ENCODE measurements at places on chromosomes 1 and 21.

DNA sequence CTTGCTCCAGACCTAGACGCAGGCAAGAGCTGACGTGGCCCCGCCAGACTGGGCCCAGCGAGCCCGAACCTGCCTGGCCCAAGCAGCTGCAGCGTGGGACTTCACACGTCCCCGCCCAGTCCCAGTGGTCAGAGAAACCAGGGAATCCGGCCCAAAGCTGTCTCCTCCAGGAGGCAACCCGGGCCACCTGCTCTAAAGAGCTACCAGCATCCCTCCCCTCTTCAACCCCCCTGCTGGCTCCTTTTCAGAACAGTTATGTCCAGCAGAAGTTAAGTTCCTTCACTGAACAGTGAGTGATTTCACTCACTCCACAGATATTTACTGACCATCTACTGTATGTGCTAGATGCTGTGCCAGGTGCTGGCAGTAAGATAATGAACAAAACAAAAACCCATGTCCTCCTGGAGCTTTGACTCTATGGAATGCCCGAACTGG, 2.1 kb upstream of the EFNA1 start:
- no peaks in the 10 kb centered on the region for H3K27me3 ChIP-seq
- no peaks in the 10 kb centered on the region for H3K36me3 ChIP-seq
- peaks cover 15% of the 10 kb centered on the region for H3K4me1 ChIP-seq
- no peak overlapping the region for H3K4me3 ChIP-seq

- H3K27ac ChIP-seq: no peak overlapping the region
- peaks cover 3% of the 10 kb centered on the region for H3K4me1 ChIP-seq
- H3K36me3 ChIP-seq: no peaks in the 10 kb centered on the region
- no peaks in the 10 kb centered on the region for H3K27me3 ChIP-seq
- H3K4me3 ChIP-seq: peak overlapping the region; percentile 33
- peak; percentile 52 for DNase-seq
Observed at GRCh38 chr1:3454811-3455618, 550 bp downstream of the ARHGEF16 start.

GRCh38 chr1:1176931-1177330, 3.3 kb downstream of the TTLL10 start:
- no peak for DNase-seq
- no peaks in the 10 kb centered on the region for H3K36me3 ChIP-seq
- no peak overlapping the region for H3K27ac ChIP-seq
- H3K27me3 ChIP-seq: no peaks in the 10 kb centered on the region
- no peaks in the 10 kb centered on the region for H3K4me1 ChIP-seq

GRCh38 chr1:54811739-54812655, 10.9 kb upstream of the TTC22 start:
- no peaks in the 10 kb centered on the region for H3K4me1 ChIP-seq
- no peaks in the 10 kb centered on the region for H3K36me3 ChIP-seq
- no peaks in the 10 kb centered on the region for H3K27me3 ChIP-seq

DNA sequence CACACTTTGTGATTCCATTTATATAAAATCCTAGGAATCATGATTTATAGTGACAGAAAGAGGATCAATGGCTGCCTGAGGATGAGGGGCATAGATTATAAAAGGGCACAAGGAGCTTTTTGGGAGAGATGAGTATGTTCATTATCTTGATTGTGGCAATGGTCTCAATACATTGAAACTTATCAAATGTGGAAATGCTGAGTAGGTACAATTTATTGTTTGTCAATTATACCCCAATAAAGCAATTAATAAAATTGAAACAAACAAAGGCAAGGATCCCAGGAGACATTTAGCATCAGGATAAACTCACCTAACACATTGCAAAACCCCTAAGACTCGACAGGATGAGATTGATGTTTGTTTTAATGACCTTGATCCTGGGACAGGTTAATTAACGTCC, 153.1 kb upstream of the KLHDC7A start:
- no peaks in the 10 kb centered on the region for H3K4me1 ChIP-seq
- H3K4me3 ChIP-seq: no peak overlapping the region
- no peaks in the 10 kb centered on the region for H3K27me3 ChIP-seq
- DNase-seq: no peak

DNA sequence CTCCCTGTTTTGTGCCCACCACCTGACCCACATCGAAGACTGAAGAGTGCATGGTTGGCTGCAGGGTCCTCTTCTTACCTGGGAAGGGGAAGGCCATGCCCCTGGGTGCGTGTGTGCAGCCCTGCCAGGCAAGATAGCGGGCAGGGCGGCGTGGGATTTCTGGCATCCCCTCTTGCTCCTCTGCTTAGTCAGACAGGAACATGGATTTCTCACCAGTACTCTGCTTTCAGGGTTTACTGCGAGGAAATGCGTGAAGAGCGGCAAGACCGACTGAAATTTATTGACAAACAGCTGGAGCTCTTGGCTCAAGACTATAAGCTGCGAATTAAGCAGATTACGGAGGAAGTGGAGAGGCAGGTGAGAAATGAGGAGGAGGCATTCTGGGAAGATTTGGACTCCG, 15.5 kb upstream of the MIIP start:
- no peak for DNase-seq
- no peaks in the 10 kb centered on the region for H3K27me3 ChIP-seq
- H3K36me3 ChIP-seq: no peaks in the 10 kb centered on the region
- H3K27ac ChIP-seq: no peak overlapping the region

DNA sequence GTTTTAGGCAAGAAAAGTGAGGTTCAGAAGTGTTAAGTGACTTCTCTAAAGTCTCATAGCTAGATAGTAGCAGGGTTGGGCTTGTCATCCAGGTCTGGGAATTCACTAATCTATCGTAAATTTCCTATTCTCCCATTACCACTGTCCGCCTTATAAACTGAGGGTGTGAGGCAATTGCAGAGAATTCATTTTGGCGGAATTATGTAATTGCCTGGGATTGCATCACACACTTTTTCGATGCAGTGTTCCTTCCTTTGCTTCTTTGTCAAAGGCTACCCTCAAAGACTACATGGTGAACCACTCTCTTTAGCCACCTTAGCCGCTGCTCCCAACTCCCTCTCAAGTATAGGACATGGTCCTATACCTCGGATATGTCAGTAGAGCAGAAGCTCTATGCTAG, 19.1 kb downstream of the SELP start:
- no peaks in the 10 kb centered on the region for H3K27me3 ChIP-seq
- H3K36me3 ChIP-seq: no peaks in the 10 kb centered on the region
- H3K4me3 ChIP-seq: no peak overlapping the region
- DNase-seq: no peak
- no peaks in the 10 kb centered on the region for H3K4me1 ChIP-seq

DNA sequence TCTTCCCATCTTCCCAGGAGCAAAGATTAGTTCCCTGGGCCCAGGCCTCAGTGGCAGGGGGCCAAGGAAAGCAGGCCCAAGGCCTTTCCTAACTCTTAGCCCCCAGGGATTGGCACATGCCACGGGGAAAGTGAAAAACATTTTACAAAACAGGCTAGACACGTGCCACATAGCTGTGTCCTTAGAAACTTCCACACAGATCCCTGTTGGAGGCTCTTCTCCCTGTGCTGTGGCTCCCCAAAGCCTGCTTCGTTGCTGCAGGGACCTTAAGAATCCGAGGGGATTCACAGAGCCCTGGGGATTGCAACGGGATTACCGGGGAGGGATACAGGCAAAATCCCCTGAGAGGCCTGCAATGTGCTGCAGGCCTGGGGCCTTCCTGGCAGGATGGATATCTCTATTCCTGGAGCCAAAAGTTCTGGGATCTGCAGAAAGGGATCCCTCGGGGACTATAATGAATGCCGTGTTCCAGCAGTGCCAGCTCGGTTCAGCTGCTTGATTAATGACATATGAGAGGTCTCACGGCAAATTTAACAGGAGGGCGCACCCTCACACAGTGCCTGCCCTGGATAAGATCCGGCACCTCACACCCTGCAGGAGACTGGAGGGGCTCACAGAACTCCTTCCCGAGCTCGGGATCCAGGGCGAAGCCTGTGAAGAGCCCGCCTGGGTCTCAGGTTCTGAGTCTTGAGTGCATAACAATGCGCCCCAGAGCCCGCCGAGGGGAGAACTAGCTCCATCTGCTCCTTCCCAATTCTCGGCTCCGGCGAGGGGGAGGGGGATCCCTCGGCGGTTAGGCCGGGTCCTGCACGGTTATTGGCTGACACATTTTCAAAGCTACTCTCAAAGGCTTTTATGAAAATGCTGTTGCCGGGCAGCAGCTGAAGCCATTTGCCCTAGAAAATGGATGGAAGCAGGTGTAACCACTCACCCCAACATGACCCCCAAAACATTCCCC, 15.3 kb upstream of the RGS8 start:
- no peak overlapping the region for H3K4me3 ChIP-seq
- H3K4me1 ChIP-seq: peaks cover 9% of the 10 kb centered on the region
- H3K27me3 ChIP-seq: no peaks in the 10 kb centered on the region
- H3K27ac ChIP-seq: no peak overlapping the region
- no peaks in the 10 kb centered on the region for H3K36me3 ChIP-seq

GRCh38 chr1:11807133-11807532, 1.1 kb downstream of the CLCN6 start:
- H3K27ac ChIP-seq: peak overlapping the region; percentile 95
- DNase-seq: peak; percentile 13

DNA sequence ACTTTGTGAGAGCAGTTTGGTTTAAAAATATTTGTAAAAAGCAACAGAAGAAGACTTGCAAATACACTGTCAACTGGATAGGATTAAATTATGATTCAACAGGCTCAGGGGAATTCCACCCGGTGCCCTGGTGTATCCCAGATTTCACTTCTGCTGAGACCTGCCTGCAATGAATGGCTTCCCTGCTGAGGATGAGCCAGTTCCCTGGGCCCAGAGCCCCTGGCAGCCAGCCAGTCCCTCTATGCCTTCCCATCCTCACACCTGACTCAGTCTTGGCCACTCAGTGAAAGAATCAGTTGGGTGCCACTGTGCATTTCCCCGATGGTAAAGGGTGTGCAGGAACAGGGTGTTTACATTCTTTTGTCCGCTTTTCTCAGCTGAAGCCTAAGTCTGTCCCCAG, 64.4 kb downstream of the KCTD3 start:
- no peaks in the 10 kb centered on the region for H3K27me3 ChIP-seq
- no peaks in the 10 kb centered on the region for H3K36me3 ChIP-seq
- H3K27ac ChIP-seq: no peak overlapping the region
- no peaks in the 10 kb centered on the region for H3K4me1 ChIP-seq
- H3K4me3 ChIP-seq: no peak overlapping the region

GRCh38 chr1:219568733-219569132, 44.2 kb downstream of the ZC3H11B start:
- H3K4me3 ChIP-seq: no peak overlapping the region
- no peak for DNase-seq
- no peak overlapping the region for H3K27ac ChIP-seq
- no peaks in the 10 kb centered on the region for H3K27me3 ChIP-seq
- no peaks in the 10 kb centered on the region for H3K36me3 ChIP-seq

DNA sequence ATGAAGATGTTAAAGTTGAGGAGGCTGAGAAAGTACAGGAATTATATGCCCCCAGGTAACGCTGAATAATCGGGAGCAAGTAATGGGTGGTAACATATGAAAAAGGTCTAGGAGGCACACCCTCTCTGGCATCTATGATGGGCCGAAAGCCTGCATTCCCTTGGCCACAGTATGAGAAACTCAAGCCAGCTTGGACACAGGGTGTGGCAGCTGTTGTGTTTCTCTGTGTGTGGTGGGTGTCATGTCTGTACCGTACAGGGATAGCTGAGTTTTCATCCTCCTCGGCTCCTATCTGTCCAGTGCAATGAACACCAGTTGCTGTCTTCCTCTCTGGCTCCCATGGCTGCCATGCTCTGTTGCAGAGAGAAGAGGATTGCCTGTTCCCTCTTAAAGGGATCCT, 32.9 kb downstream of the NBPF3 start:
- H3K27me3 ChIP-seq: no peaks in the 10 kb centered on the region
- no peaks in the 10 kb centered on the region for H3K4me1 ChIP-seq
- H3K27ac ChIP-seq: no peak overlapping the region
- DNase-seq: no peak
- H3K36me3 ChIP-seq: no peaks in the 10 kb centered on the region

GRCh38 chr21:16279731-16280581, 550.2 kb downstream of the USP25 start:
- peak; percentile 56 for DNase-seq
- H3K4me1 ChIP-seq: peaks cover 4% of the 10 kb centered on the region
- peak overlapping the region; percentile 28 for H3K4me3 ChIP-seq

GRCh38 chr1:245538671-245539070, 383.9 kb downstream of the KIF26B start:
- H3K27ac ChIP-seq: no peak overlapping the region
- no peaks in the 10 kb centered on the region for H3K36me3 ChIP-seq
- no peaks in the 10 kb centered on the region for H3K27me3 ChIP-seq
- no peak overlapping the region for H3K4me3 ChIP-seq
- H3K4me1 ChIP-seq: no peaks in the 10 kb centered on the region

- no peak overlapping the region for H3K27ac ChIP-seq
- peaks cover 4% of the 10 kb centered on the region for H3K27me3 ChIP-seq
Observed at GRCh38 chr1:46487818-46488218, 1.8 kb upstream of the DMBX1 start.

- H3K4me1 ChIP-seq: no peaks in the 10 kb centered on the region
- H3K36me3 ChIP-seq: no peaks in the 10 kb centered on the region
- no peaks in the 10 kb centered on the region for H3K27me3 ChIP-seq
- H3K27ac ChIP-seq: no peak overlapping the region
- no peak overlapping the region for H3K4me3 ChIP-seq
Observed at GRCh38 chr1:104295511-104295910, 545.8 kb downstream of the AMY1C start.

DNA sequence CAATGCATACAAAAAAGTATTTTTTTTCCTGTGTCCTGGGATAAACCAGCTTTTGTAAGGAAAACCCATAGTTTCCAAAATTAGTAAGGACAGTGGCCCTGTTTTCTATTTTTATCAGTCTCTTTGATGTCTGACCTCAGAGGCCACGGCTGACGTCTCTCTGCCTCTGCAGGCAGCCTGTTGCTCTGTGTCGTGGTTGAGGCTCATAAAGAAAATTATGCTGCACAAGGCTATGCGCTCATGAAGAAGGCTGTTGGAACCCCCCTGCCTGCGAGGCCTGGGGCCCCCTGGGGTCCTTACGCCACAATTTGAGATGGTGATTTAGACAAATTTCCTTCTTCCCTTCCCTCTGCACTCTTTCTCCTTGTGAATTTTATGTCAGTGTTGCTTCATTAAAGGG, 48.9 kb downstream of the AGPAT3 start:
- H3K36me3 ChIP-seq: no peaks in the 10 kb centered on the region
- H3K27ac ChIP-seq: no peak overlapping the region
- H3K27me3 ChIP-seq: no peaks in the 10 kb centered on the region
- DNase-seq: peak; percentile 35
- no peak overlapping the region for H3K4me3 ChIP-seq

GRCh38 chr1:40746344-40747090, 37.1 kb upstream of the KCNQ4 start:
- DNase-seq: no peak
- no peaks in the 10 kb centered on the region for H3K36me3 ChIP-seq
- no peaks in the 10 kb centered on the region for H3K27me3 ChIP-seq
- H3K4me1 ChIP-seq: peaks cover 2% of the 10 kb centered on the region
